GM03348 (cell line): ENCODE measurements at places on chromosomes 1 and 21.
A peak's percentile ranks its signal among the peaks of the same experiment; 100 is the strongest.

- no peak for DNase-seq
These were observed 151.6 kb downstream of the GRIK3 start for GRCh38 chr1:36882536-36883285.

DNA sequence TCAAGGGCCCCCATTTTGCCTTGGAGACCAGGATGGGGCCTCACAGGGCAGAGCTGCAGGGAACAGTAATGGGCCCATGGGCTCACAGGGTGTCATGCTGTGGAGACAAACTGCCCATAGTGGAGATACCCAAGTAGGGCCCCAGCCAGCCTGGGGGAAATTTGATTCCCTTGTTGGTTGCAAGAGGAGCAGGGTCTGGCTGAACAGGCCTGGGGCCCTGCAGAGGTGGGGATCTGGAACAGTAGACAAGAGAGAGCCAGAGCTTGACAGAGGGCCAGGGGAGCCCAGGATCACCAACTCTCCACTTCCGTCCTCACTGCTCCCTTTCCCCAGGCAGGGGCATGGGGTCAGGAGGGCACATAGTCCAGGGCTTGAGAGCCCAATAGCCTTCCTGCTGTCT, 8.7 kb downstream of the S100B start:
- no peak for DNase-seq

DNA sequence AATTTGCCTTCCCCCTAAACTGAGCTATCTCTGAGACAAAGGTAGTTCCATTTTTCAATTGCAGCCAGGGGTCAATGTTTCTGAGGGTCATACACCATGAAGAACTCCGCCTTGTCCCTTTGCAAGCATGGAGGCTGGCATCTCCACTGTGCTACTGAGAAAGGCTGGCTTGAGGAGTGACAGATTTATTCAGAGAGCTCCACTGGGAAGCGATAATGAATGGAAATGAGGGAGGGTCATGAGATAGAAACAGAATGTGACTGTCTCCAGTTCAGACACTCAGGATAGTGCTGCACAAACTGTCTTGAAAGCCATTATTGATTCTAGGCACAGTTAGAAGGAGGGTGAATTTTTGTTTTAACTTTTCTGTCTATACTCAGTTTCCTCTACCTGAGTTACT, 197.5 kb downstream of the ZNF326 start:
- no peak for DNase-seq

DNA sequence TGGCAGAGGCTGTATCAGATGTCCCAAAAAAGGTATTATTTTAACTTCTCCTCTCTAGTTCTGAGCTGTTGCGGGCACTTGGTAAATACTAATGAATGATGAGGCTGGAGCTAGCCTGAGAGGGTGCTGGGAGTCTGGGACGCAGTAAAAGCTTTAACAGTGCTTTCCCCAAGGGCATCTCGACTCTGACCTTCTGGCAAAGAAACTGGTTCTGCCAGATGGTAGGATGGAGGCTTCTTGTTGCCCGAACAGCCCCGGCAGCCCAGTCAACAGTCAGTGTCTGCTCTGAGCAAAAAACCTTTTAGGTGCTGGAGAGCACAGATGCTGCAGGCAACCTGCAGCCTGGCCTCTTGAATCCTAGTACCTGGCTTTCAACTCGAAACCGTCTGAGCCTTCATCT, 2.5 kb upstream of the PNRC2 start:
- DNase-seq = no peak

- no peak for DNase-seq
These were observed 86.8 kb downstream of the TGFBR3 start for GRCh38 chr1:91799159-91799558.

DNA sequence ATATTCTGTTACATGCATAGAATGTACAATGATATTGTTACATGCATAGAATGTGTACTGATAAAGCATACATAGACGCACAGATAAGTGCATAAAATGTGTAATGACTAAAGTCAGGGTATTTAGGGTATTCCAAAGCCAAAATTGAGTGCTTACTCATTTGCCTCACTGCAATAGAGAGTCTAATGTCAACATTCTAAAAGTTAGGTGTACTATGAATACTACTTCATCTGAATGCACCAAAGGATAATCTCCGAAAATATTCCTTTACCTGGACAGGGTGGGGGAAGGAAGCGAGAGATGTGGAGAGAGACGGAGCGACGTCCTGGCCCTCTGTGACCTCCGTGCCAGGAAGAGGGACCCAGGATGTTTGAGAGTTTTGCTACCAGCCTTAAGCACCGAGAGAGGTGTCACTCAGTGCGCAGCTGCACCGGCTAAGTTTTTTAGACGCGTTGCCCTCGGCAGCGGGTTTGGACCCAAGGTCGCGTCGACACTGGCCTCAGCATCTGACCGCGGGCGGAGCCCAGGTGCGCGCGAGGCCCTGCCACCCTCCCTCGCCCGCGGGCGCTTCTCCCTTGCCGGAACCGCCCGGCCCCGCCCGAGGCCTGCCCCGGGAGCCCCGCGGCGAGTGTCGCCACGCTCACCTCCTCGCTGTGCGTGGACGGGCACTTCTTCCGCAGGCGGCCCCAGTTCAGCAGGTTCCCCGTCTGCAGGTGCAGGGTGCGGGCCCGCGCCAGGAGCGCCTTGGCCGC, 660 bp downstream of the GCLM start:
- DNase-seq = peak; percentile 52

- DNase-seq = peak; percentile 88
These were observed at the start of gene AGT for GRCh38 chr1:230713915-230714764. TSS of gene AGT (minus strand) at chr1:230714122. CDS start at chr1:230710823, 3,299 bp downstream.

- DNase-seq = no peak
These were observed at the start of gene CA14 for GRCh38 chr1:150257624-150258585. TSS of gene CA14 (plus strand) at chr1:150257774. CDS start at chr1:150258129, 355 bp downstream.

DNA sequence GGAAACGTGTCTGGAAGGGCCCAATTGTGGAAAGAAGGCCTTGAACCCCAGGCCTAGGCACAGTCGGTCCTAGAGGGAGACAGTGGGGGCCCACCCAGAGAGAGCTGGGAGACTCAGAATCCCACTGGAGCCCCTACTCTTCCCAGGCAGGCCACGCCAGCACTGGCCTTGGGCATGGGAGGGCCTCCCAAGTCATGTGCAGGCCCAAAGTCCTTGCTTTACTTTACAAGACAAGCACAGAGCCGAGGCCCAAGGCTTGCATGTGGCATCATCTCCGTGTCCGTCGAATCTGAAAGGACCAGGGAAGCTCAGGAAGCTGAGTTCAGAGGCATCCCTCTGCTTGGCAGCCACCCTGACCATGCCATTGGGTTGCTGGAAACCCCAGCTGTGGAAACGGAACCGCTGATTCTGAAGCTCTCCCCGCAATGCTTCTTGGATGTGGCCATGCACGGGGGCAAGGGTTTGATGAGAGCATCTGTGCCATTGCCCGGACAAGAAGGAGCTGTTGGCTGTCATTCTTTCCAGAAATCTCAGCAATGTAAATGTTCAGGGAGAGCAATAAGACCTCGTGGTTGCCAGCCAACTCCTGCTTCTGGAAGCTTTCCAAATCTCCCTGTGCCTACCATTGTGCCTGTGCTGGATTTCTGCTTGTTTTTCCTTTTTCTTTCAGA, 32.8 kb downstream of the ABCG1 start:
- no peak for DNase-seq

- DNase-seq = no peak
These were observed 30.0 kb downstream of the BATF3 start for GRCh38 chr1:212669600-212669999.

DNA sequence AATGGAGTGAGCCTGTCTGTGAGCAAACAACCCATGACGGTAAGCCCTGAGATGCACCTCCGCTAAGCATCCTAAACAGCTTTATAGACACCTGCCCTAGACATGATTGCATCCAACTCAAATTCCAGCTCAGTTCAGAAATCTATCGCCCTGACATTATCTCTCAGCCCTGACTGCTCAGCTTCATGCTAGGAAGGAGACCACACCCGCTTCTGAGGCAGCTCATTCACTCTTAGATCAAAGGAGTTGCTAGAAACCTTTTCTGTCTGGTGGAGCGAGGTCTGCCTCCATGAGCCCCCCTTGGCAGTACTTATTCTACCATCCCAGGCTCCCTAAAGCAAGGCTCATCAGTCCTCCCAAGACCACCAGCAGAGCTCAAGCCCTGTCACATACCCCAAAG, 17.0 kb downstream of the IL10RB start:
- no peak for DNase-seq

- DNase-seq = no peak
These were observed 4.5 kb downstream of the AJAP1 start for GRCh38 chr1:4658643-4659628.

- DNase-seq = no peak
These were observed 17.5 kb upstream of the RNF11 start for GRCh38 chr1:51218570-51218969.

- no peak for DNase-seq
These were observed 13.6 kb upstream of the FMO4 start for GRCh38 chr1:171300401-171300800.

- DNase-seq = no peak
These were observed 115.0 kb downstream of the BACH1 start for GRCh38 chr21:29413683-29414082.

- no peak for DNase-seq
These were observed 21.5 kb downstream of the PADI2 start for GRCh38 chr1:17097787-17098186.

GRCh38 chr1:54245501-54245900, 45.5 kb downstream of the MRPL37 start:
- DNase-seq = peak; percentile 51

DNA sequence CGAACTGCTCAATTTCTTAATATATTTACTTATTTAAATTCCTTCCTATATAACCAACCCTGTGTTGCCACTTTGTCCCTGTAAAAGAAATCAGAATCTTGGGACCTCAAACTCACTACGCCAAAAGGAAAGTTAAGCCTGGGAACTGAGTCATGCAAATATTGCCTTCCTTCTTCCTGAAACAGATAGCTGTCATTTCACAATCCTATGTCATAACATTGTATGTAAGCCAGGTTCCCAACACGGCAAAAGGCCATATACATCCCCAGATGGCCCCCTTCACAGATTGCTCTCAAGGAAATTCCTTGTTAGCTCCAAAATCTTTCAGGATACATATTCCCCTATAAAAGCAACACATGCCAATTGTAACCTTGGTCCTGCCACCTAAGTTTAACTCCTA, 39.7 kb downstream of the C21orf91 start:
- no peak for DNase-seq

GRCh38 chr1:181012203-181012745, 10.4 kb downstream of the STX6 start:
- DNase-seq = no peak

DNA sequence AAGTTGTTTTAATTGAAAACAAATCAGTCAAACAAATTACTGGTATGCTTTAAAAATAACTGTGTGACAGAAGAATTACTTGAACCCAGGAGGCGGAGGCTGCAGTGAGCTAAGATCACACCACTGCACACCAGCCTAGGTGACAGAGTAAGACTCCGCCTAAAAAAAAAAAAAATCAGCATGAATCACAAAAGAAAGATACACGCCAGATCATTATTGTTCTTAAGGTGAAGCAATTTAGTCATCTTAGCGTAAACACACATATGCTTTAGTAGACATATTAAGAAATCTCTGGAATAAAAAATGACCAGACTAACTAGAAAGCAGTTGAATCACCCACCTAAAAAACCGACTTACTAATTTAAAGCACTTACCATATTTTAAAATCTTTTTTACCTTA, 20.2 kb downstream of the RERE start:
- no peak for DNase-seq

- no peak for DNase-seq
These were observed 528.9 kb downstream of the OMA1 start for GRCh38 chr1:58017641-58018040.

DNA sequence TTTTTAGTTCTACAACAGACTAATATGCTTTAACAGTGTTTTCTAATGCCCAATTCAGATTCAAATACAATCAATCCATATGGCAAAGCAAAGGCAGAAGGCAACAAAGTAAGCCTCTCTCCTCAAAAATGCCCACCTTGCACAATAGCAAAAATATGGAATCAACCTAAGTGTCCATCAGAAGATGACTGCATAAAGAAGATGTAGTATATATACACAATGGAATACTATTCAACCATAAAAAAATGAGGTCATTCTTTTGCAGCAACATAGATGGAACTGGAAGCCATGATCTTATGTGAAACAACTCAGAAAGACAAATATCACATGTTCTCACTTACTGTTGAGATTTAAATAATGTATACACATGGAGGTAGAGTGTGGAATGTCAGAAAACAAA, 80.7 kb downstream of the EIF4G3 start:
- DNase-seq = no peak

GRCh38 chr1:154431586-154432373, 26.6 kb downstream of the IL6R start:
- peak; percentile 88 for DNase-seq

DNA sequence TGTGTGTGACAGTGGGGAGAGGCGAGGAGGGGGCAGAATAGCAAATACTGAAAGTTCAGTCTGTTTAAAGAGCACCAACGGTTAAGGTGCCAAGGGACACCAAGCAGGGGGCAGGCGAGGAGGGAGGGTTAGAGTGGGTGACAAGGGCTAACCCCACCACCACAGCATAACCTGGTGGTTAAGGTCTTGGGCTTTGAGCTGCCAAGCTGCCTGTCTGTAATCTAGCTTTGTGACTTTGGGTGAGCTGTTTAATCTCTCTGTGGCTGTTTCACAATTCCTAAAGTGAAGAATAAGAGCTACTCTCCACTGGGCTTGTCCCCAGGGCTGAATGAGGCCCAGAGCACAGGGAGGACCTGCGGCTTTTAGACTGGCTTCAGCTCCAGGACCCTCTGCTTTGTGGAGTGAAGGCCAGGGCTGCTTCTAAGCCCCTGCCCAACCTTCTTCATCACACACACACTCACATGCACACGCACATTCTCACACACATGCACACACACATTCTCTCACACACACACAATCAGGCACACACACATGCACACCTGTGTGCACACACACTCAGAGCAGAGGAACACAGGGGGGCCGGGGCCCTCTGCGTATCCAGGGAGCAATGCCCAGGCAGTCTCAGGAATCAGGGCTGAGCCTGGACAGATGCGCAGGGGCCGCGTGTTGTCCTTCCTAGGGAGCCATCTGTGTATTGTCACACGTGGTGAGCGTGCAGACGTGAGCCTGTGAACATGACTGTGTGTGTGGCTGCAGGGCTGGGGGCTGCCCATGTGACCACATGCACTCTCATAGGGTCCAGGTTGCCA, 101.6 kb upstream of the TARDBP start:
- DNase-seq = no peak

DNA sequence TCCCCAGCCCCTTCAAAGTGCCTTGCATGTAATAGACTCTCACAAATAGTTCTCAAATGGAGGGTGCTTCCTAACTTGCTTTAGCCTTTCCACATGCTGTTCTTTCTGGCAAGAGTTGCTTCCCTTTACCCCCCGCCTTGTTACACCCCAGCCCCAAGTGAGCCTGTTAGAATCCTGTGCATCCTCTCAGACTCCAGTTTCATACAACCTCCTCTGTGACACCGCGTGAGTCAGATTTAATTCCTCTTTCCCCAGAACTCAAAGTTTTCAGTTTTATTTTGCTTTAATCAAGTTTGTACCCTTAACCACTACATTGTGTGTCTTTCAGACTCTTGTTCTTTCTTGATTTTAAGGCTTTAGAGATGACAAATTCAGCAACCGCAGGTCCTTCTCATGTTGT, 234.5 kb upstream of the HOOK1 start:
- no peak for DNase-seq

GRCh38 chr1:103084181-103084580, 24.1 kb downstream of the COL11A1 start:
- no peak for DNase-seq

GRCh38 chr21:15436031-15436430, 293.8 kb upstream of the USP25 start:
- DNase-seq = no peak
